Spinal cord (tissue), 10 donors: ENCODE measurements at places on chromosomes 13 and 19. TPM values are rescaled to one million over a fixed set of nuclear protein-coding genes. Genes with fewer than 3 reads are reported as not detected.

TMPRSS9 gene
- total RNA-seq: 0.33 TPM

LMTK3 gene
- 10.8 TPM for total RNA-seq

ZMYM2 gene
- total RNA-seq: 148 TPM

DNA sequence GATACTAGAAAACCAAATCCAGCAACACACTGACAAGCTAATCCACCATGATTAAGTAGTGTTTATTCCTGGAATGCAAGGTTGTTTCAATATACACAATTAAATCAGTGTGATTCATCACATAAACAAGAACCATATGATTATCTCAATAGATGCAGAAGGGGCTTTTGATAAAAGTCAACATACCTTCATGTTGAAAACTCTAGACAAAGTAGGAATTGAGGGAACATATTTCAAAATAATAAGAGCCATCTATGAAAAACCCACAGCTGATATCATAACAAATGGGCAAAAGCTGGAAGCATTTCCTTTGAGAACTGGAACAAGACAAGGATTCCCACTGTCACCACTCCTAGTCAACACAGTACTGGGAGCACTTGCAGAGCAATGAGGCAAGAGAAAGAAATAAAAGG lies 213.6 kb upstream of the CSNK1A1L start:
- no peaks in the 10 kb centered on the region for H3K36me3 ChIP-seq
- no peak overlapping the region for H3K4me3 ChIP-seq
- DNase-seq: no peak

GRCh38 chr13:36370108-36370429 lies 23.9 kb upstream of the SPART start:
- H3K27me3 ChIP-seq: no peaks in the 10 kb centered on the region
- no peak overlapping the region for H3K27ac ChIP-seq
- H3K4me3 ChIP-seq: no peak overlapping the region

DNA sequence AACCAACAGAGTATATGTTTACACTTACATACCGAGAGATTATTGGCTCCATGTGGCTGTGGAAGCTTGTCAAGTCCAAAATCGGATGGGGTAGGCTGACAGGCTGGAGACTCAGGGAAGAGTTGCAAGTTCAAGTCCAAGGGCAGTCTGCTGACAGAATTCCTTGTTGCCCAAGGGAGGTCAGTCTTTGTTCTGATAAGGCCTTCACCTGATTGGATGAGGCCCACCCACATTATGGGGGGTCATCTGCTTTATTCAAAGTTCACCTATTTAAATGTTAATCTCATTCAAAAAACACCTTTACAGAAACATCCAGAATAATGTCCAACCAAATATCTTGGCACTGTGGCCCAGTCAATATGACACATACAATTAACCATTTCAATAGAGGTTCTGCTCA lies 452.4 kb downstream of the KLF12 start:
- no peak for DNase-seq
- no peaks in the 10 kb centered on the region for H3K27me3 ChIP-seq
- H3K4me3 ChIP-seq: no peak overlapping the region
- H3K4me1 ChIP-seq: no peaks in the 10 kb centered on the region
- no peaks in the 10 kb centered on the region for H3K36me3 ChIP-seq

DNA sequence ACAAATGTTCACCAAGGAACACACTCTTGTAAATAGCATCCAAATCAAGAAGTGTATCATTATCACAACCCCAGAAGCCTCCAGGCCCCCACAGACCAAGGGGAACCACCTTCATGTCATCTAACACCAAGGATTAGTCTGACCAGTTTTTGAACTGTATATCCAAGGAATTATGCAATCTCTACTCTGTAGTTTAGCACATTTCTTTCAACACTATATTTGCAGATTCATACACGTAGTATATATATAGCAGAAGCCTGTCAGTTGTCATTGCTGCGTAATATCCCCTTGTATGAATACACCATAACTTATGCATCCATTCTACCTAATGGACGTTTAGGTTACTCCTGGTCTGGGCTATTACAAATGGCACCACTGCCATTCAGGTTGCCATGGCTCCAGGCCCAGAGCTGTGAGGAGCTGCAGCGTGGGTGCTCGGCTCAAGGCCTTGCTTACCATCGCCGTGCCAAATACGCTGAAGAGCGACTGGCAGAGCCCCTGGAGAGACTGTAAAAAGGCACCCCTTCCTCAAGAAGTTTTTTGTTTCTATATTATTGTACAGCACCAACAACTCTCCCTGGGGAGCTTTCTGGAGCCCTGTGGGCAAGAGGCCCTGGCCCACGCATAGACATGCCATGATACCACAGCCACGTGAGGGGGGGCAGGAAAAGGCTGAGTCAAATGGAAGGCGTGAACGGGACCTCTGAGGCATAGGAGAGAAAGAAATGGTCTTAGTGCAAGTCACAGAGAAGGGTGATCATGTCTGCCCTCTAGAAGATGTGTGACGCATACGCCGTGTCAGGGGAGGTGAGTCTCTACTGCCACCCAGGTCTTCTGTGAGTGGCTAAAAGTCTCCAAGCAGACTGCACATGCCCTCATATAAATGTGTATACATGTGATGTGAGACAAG lies 10.8 kb downstream of the LATS2 start:
- no peak for DNase-seq
- H3K4me3 ChIP-seq: no peak overlapping the region
- peaks cover 2% of the 10 kb centered on the region for H3K36me3 ChIP-seq
- H3K27ac ChIP-seq: no peak overlapping the region

- no peak overlapping the region for H3K27ac ChIP-seq
- H3K4me3 ChIP-seq: no peak overlapping the region
- H3K4me1 ChIP-seq: peaks cover 10% of the 10 kb centered on the region
- H3K36me3 ChIP-seq: no peaks in the 10 kb centered on the region
- H3K27me3 ChIP-seq: no peaks in the 10 kb centered on the region
Measured at GRCh38 chr13:29954082-29955028, 103.9 kb upstream of the UBL3 start.

GRCh38 chr19:33662391-33663092 lies 40.8 kb downstream of the CHST8 start:
- no peak overlapping the region for H3K4me3 ChIP-seq
- DNase-seq: no peak

- no peaks in the 10 kb centered on the region for H3K27me3 ChIP-seq
- peak overlapping the region; percentile 7 for H3K27ac ChIP-seq
- DNase-seq: no peak
- peaks cover 20% of the 10 kb centered on the region for H3K4me1 ChIP-seq
Measured at GRCh38 chr19:12965812-12966135, 3.6 kb upstream of the DAND5 start.

DNA sequence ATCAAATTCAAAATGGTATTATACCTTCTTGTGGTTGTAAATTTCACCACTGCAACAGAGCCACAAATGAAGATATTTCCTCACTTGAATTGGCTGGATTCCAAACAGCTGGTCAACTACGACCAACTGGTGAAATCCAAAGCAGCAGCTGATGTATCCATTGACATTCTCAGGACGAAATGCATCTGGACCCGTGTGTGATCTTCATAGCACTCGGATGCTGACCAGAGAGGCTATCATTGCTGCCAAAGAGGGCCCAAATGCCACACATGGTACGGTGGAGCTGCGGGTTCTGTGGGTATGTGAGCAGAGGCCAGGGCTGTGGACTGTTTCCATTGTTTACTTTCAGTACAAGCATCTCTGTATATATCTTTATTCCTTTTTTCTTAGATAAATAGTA lies 25.6 kb upstream of the PCCA start:
- no peak overlapping the region for H3K4me3 ChIP-seq
- no peaks in the 10 kb centered on the region for H3K36me3 ChIP-seq
- H3K4me1 ChIP-seq: no peaks in the 10 kb centered on the region
- DNase-seq: no peak

- no peaks in the 10 kb centered on the region for H3K27me3 ChIP-seq
- peaks cover 7% of the 10 kb centered on the region for H3K36me3 ChIP-seq
- no peaks in the 10 kb centered on the region for H3K4me1 ChIP-seq
- H3K4me3 ChIP-seq: no peak overlapping the region
Measured at GRCh38 chr13:100478107-100478809, 110.3 kb downstream of the GGACT start.

GRCh38 chr19:8331263-8331845 lies 10.1 kb downstream of the RPS28 start:
- H3K4me3 ChIP-seq: no peak overlapping the region
- peaks cover 21% of the 10 kb centered on the region for H3K4me1 ChIP-seq
- H3K36me3 ChIP-seq: peaks cover 2% of the 10 kb centered on the region
- no peak for DNase-seq
- no peak overlapping the region for H3K27ac ChIP-seq

DNA sequence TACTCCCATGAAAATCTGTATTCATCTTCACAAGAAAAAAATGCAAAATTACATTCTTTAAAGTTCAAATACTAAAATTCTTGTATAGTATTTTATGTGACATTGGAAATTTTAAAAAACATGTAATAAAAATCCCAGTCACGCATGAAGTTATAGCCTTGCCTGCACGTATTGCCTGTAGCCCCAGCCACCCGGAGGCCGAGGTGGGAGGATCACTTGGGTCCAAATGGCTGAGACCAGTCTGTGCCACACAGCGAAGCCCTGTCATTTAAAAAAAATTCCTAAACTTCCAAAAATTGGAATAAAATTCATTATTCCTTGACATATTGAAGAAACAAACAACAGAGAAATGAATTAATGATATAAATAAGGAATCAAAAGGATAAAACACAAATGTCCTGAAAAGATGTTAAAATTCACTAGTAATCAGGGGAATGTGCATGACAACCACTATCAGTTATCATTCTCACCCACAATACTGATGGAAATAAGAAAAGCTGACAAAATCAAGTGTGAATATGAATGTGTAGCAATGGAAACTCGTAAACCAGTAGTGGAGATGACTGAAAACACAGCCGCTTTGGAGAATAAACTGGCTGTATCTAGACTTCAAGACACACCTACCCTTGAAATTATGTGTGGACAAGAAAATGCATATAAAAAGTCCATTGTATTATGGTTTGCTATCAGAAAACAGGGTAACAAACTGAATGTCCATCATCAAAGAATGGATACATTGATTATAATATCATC lies 7.5 kb downstream of the CARD8 start:
- DNase-seq: no peak
- peaks cover 2% of the 10 kb centered on the region for H3K36me3 ChIP-seq
- H3K4me3 ChIP-seq: no peak overlapping the region
- H3K4me1 ChIP-seq: no peaks in the 10 kb centered on the region
- H3K27ac ChIP-seq: no peak overlapping the region
- no peaks in the 10 kb centered on the region for H3K27me3 ChIP-seq

DNA sequence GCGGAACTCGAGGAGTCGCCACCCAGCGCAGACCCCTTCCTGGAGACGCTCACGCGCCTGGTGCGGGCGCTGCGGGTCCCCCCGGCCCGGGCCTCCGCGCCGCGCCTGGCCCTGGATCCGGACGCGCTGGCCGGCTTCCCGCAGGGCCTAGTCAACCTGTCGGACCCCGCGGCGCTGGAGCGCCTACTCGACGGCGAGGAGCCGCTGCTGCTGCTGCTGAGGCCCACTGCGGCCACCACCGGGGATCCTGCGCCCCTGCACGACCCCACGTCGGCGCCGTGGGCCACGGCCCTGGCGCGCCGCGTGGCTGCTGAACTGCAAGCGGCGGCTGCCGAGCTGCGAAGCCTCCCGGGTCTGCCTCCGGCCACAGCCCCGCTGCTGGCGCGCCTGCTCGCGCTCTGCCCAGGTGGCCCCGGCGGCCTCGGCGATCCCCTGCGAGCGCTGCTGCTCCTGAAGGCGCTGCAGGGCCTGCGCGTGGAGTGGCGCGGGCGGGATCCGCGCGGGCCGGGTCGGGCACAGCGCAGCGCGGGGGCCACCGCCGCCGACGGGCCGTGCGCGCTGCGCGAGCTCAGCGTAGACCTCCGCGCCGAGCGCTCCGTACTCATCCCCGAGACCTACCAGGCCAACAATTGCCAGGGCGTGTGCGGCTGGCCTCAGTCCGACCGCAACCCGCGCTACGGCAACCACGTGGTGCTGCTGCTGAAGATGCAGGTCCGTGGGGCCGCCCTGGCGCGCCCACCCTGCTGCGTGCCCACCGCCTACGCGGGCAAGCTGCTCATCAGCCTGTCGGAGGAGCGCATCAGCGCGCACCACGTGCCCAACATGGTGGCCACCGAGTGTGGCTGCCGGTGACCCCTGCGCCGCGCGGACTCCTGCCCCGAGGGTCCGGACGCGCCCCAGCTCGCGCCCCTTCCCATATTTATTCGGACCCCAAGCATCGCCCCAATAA lies 2.3 kb downstream of the AMH start:
- no peak for DNase-seq
- peaks cover 37% of the 10 kb centered on the region for H3K4me1 ChIP-seq
- no peak overlapping the region for H3K4me3 ChIP-seq
- H3K36me3 ChIP-seq: peaks cover 38% of the 10 kb centered on the region
- peaks cover 51% of the 10 kb centered on the region for H3K27me3 ChIP-seq
- H3K27ac ChIP-seq: no peak overlapping the region
